ENCODE measurements at places on chromosomes 4 and X.

GRCh38 chrX:9282325-9282724 lies 182.5 kb upstream of the TBL1X start:
- DNase-seq: no peak

DNA sequence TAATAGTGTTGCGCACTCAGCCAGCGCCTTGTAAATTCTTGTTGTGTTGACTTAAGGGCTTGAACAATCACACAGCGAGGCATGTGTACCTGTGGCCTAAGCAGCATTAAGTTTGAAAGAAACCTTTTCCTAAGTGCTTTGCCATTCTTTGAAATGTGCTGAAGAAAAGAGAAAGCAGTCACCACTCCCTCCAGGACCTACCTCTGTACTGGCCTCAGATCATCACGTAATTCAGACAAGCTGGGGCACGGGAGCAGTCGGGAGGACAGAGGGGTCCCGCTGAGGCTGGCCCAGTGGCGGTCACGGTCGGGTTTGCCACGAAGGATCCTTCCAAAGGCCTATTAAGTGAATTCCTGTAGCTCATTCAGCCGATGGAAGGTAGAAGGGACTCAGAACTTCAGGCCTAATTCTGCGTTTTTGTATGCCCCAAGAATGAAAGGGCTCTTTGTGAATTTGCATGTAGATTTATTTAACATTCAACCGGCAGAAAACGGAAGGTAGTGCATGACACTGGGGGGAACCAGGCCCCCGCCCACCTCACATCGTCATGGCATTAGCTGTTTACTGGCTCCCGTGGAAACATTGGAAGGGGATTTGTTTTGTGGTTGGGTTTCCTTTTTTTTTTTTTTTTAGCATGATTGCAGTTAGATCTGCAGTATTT lies 106.3 kb downstream of the TRAPPC11 start:
- no peak for DNase-seq

DNA sequence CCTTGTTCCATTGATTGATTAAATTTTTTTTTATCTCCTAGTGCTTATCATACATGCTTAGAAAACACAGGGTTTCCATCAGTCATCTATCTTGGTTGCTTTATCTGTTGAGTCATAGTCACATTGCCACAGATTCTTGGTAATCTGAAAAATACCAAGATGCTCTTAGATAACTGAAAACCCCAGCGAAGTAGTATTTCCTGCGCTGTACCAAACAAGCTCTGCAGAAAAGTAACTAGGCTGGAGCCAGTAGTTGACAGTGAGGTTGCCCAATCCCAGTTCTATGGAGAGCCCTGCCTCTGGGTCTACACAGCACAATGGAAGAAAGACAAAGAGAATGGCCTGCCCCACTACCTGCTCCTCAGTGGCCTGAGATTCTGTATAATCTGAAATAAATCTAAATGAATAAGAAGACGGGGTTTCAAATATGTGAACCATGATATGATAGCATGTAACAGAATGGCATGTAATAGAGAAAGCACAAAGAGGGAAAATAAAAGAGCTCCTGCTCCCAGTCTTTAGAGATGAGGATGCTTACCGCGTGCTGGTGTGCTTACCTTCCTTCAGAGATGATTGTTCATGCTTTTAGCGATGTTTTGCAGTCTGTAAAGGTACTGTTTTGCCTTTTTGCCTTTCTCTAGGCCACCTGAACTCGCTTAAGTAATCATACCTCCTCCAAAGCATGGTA lies 55.3 kb upstream of the RAPGEF2 start:
- no peak for DNase-seq

DNA sequence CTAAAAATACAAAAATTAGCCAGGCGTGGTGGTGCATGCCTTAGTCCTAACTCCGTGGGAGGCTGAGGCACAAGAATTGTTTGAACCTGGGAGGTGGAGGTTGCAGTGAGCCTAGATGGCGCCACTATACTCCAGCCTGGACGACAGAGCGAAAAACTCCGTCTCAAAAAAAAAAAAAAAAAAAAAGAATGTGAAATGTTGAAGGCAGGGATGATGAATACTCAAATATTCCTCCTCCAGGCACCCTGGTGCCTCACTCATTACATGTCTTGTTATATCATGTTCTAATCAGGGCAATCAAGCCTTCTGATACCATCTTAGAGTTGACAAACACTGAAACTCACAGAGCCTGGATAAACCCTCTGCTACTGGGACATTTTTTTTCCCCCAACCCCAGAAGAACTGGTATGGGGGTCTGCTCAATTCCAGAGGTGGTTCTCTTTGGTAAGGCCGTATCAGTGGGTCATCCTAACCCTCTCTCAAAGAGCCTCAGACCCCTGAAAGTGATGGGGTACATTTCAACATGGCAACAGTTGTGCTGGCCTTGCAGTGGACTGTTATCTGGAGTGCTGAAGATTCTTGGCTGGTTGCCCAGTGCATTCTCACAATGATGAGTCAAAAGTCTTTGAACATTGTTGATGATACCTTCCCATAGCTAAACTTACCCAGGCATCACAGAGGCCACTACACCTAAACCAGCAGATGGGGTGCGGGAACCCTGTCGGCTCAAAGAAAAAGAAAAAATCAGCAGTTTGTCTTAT lies 2.4 kb upstream of the SH3KBP1 start:
- DNase-seq: peak; percentile 41

Data from CD4-positive, alpha-beta T cell treated with Interleukin-6 at 100 ng/mL for 8 hours (primary cell).